Stimulated activated CD8-positive, alpha-beta memory T cell treated with anti-CD3 and anti-CD28 coated beads, Interleukin-2, amount 100 ng/mL, for 1 hour (primary cell): ENCODE measurements at places on chromosomes 12 and 14.

GRCh38 chr14:31410048-31410650 is 10.2 kb downstream of the HEATR5A start:
- no peak for DNase-seq

DNA sequence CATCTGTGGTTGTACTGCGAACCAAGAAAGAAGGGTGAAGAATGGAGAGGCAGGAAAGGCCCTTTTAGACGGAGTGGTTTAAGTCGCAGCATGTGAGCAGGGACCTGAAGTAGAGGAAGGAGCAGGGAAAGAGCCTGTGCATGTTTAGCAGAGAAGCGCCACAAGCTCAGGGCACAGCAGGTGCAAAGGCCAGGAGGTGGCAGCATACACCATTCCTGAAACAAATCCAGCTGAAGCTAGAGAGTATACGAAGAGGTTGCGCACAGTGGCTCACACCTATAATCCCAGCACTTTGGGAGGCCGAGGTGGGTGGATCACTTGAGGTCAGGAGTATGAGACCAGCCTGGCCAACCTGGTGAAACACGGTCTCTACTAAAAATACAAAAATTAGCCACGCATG is 49.9 kb downstream of the HELB start:
- DNase-seq, result no peak

DNA sequence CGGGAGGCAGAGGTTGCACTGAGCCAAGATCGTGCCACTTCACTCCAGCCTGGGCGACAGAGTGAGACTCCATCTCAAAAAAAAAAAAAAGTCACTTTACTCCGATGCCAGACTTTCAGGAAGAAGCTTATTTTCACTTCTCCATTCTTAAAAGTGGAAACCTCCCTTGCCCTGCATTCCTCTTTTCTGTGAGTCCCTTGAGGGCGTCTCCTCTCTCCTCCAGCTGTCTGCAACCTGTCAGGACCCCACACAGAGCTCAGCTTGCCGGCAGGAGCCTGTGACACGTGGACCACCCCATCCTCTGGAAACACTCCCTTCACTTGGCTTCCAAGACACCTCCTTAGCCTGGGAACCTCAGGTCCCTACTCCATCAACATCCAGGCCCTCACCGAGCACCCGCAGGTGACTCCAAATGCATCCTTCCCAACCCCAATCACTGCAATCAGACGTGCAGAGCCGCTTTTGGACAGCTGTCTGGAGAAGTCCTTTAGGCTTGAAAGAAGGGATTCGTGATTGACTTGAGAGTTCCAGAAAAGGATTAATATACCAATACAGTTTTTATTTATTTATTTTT is 34.3 kb downstream of the SLC15A4 start:
- no peak for DNase-seq

GRCh38 chr12:2641207-2641606 is 153.6 kb upstream of the FKBP4 start:
- DNase-seq, result no peak

GRCh38 chr12:17918013-17918412 is 172.0 kb downstream of the RERGL start:
- DNase-seq, result no peak

- DNase-seq, result no peak
These were observed 172.2 kb downstream of the NAV3 start for GRCh38 chr12:78002878-78003277.

DNA sequence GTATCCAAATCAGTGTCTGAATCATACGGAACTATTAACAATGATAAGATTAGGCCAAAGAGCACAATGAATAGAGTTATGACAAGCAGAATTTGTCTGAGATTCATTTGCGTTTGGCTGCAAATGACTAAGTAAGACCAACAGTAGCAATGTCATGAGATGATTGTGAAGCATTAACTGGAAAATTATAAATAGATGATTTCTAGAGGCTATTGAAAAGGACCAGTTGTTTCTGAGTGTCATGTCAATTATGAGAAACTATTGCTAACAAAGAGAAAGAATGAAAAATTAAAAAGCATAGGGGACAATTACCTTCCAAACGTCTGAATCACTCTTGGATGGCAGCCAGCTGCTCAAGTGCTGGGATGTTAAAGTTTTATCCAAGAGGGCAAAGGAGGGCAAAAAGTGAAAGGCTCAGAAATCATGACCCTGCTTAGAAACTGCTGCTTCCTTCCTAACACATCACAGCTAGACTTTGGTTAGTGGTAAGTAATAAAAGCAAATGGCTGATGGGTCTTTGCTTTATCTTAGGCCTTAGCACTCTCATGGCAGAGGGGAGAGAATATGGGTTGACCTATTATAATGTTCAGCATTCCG is 89.0 kb downstream of the AKAP6 start:
- DNase-seq, result no peak

DNA sequence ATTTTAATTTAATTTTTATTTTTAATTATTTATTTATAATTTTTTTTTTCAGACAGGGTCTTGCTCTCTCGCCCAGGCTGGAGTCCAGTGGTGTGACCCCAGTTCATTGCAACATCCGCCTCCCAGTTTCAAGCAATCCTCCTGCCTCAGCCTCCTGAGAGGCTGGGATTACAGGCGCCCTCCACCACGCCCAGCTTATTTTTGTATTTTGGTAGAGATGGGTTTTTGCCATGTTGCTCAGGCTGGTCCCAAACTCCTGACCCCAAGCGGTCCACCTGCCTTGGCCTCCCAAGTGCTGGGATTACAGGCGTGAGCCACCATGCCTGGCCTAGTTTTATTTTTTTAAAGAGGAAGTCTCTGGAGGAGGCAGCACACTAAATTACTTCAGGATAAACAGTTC is 13.7 kb upstream of the PEBP1 start:
- no peak for DNase-seq

DNA sequence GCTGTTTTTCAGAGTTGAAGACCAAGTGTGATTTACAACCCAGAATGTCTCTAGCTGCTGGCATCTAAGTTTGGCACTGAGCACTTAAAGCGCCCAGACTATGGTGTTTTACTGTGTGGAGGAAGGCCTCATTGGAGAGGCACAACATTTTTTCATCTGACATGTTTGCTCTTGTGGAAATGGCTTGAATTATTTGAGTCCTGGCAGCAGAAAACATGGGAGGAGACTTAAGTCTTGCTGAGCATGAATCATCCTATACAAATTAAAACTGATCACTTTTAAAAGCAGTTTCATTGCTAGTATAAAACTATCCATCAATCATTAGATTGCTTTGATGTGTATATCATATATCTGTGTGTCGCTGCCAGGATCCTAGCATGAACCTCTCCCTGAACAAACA is 85.9 kb upstream of the REP15 start:
- no peak for DNase-seq

GRCh38 chr12:92928421-92928961 is 604 bp downstream of the EEA1 start:
- DNase-seq, result peak; percentile 15

DNA sequence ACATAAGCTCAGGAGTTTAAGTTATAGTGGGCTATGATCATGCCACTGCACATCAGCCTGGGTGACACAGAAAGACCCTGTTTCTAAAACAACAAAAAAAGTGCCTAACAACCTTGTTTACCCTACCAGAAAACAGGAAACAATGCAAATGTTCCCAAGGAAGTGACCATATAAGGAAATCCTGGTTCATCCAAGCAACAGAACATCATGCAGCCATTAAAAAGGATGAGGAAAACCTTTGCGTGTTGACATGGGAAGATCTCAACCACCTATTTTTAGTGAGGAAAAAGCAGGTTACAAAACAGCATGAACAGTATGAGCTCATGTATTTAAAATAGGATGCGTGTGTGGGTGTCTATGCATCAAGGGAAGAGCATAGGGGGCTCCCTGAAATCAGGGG is 13.7 kb downstream of the HRK start:
- no peak for DNase-seq

DNA sequence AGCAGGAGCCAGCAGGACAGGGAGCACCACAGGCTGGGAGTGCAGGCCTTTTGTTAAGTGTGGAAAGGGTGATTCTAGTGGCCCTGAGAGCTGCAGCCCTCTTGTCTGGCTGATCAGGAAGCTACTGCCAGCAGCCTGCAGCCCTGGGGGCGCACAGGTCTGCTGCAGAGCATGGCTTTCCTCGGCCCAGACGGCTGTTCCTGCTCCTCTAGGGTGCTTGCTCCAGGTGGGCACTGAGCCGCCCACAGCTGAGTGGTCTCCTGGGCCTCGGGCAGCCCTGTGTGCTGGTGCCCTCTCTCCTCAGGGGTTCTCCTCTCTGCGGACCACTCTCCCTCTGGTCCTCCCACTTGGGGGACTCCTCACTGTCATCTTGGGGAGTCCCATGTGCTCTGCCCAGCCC is 18.9 kb downstream of the CCDC88C start:
- no peak for DNase-seq

GRCh38 chr12:102896067-102896466 is 21.0 kb downstream of the PAH start:
- no peak for DNase-seq

- no peak for DNase-seq
These were observed 501.4 kb upstream of the RGS6 start for GRCh38 chr14:71430678-71431376.

- DNase-seq, result no peak
These were observed 26.5 kb downstream of the BMP4 start for GRCh38 chr14:53929871-53930715.

- DNase-seq, result no peak
These were observed 6.4 kb upstream of the TBK1 start for GRCh38 chr12:64445490-64445889.

DNA sequence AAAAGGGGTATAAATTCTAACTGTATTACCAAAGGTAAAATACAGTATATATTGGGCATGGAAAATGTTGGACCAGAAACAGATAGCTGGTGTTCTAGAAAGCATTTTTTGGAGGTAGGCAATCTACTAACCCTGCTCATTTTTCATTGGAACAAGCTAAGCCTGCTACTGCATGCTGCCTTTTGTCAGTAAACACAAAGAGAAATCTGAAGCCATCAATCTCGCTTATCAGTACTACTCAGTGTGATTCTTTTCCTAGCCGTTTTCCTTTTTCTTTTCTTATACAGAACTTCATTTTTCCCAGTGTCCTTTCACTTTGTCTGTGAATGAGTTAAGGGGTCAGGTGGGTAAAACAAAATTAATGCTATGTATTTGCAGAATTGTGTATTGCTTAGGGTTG is 312.3 kb downstream of the NPAS3 start:
- DNase-seq, result no peak

DNA sequence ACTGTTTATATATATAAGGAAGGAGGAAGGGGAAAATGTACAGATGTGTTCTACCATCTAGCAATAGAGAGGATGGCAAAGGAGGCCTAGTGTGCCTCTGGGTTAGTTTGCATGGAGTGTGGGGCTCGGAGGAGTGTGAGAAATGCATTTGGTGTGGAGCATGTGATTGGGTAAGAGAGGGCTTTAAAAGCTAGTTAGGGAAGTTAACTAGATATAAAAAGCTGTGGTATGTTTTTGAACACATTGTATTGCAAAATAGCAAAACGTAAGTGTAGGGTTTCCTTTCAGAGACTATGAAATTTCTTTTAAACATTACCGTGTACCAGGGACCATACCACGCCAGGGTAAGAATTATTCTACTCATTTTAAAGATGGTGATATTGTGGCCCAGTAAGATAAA is 53.3 kb upstream of the STXBP6 start:
- no peak for DNase-seq

DNA sequence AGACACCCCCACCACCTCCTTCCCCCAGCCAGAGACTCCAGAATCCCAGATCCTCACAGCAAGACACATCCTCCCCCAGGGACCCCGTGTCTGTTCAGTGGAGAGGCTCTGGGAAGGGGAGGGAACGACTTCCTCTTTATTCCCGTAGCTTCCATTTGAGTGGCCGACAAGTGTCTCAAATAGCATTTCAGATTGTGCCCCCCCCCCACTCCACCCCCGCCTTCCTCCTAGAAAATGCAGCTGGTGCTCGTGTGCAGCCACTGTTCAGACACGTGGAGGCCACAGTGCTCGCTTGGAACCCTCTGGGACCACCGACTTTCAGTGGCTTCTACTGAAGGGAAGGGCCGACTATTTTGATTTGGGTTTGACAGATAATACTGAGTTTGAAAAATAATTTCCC is 14.3 kb downstream of the PPP2R5C start:
- DNase-seq, result no peak

DNA sequence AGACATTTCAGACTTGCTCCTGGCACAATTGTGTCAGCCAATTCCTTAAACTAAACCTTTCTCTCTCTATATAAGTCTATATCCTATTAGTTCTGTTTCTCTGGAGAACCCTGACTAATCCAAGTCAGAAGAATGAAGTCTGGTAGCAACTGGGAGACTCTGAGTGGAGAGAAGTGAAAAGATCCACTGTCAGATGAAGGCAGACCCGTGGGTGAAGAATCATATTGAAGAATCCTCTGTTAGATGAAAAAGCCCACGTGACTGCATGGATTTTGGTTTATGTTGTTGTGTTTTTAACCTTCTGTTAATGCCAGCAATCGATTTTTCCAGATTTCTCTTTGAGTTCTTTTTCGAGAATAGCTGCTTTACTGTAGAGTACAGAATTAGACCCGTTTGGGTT is 29.5 kb upstream of the APOLD1 start:
- no peak for DNase-seq

DNA sequence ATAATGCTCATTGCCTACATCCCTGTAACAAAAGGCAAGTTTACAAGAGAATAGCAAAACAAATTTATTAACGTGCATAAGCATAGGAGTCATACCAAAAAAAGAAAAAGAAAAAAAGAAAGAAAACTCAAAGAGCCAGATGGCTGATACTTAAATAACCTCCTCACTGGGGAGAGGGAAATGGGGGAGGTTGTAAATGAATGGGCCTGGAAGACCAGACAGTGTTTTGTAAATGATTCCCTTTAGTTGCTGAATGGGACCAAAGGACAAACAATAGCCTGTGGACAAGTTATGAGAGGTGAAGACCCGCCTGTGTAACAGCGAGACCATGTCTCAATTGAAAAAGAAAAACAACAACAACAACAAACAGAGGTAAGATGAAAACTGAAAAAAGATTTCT is 35.3 kb downstream of the CAPS2 start:
- no peak for DNase-seq

- no peak for DNase-seq
These were observed 27.2 kb downstream of the SEL1L start for GRCh38 chr14:81506487-81506886.

- peak; percentile 8 for DNase-seq
These were observed 150.3 kb downstream of the TGFB3 start for GRCh38 chr14:75831455-75831854.

- no peak for DNase-seq
These were observed 124.6 kb downstream of the KICS2 start for GRCh38 chr12:64097366-64098105.

DNA sequence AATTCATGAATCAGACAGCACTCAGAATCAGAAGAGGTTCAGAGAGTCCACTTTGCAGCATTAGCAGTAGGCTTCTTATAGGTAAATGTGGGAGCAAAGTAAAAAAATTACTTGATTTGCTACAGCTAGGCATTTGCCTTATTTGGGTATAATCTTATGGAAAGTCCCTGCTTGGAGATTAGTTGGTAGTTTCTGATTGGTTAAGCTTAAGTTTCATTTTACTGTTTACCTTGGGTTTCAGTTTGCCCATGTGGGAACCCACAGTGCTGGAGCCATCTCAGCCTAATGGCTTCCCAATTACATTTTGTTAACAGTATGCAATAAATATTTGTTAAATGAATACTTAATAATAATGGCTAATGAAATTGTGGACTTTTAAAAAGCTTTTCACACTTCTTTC is 311.0 kb upstream of the FLRT2 start:
- DNase-seq, result no peak

- no peak for DNase-seq
These were observed 19.2 kb downstream of the ITPR2 start for GRCh38 chr12:26813812-26814211.

- DNase-seq, result no peak
These were observed 20.6 kb upstream of the CLEC2D start for GRCh38 chr12:9648701-9649531.
